Retinal pigment epithelial cell (primary cell): ENCODE measurements at places on chromosomes 11 and 22.

DNA sequence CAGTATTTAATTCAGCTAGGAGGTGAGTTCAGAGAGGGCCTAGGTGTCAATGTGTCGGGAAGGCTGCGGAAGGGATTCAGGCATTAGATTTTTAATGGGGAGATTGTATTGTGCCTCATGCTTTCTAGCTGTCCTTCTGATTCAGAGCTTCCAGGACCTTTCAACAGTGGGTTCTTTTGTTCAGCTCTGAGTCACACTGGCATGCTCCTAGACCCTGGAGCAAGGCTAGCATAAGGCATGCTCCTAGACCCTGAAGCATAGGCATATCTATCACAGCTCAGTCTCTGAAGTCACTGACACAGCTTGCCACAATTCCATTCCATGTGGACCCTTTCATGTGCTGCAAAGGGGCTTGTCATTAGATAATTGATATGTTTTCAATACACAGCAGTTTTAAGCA is 396.9 kb downstream of the RAB38 start:
- peak; percentile 75 for DNase-seq

DNA sequence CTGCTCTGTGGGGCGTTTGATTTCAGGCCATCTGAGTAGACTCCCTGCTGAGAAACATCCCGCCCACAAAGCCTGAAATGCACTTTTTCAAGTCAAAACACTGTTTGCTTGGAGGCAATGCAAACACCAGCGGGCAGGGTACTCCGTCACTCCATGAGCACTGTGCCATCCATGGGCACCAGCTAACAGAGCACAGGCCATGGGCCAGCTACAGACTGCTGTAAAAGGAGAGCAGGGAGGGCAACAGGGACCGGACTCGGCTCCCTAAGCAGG is 16.6 kb upstream of the EFCAB6 start:
- no peak for DNase-seq

DNA sequence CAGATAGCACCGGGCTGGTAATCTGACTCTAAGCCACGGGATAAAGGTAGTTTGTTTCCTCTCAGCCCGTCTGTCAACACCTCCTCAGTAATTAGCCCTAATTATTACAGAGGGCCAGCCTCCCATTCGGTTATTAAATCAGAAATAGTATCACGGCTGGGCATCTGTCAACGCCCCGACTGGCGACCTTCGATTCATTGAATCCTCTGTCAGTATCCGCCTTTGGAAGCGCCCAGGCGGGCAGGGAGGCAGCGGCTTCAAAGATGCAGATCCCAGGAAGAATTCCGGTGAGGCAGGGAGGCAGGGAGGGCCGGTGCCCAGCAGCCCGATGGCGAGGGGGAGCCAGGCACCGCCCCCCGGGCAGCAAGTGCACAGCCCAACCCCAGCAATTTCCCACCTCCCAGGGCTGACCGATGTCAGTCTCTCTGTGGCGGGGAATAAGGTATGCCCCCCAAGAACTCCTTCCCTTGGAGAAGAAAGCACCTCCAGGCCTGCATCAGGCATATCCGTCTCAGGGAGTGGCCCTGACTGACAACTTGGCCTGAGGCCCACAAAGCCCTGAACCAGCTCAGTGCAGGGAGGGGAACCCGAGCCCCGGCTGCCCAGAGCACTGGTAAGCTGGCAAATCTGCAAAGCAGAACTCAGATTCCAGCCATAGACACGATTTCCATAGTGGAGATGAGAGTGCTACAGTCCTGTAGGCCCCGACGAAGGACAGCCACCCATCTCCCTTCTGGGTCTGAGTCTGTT is 11.4 kb downstream of the GNB1L start:
- no peak for DNase-seq

- no peak for DNase-seq
Observed at GRCh38 chr11:40227730-40228129, 1231.7 kb downstream of the LRRC4C start.

GRCh38 chr11:10298342-10298741 is 4.3 kb upstream of the SBF2 start:
- no peak for DNase-seq

DNA sequence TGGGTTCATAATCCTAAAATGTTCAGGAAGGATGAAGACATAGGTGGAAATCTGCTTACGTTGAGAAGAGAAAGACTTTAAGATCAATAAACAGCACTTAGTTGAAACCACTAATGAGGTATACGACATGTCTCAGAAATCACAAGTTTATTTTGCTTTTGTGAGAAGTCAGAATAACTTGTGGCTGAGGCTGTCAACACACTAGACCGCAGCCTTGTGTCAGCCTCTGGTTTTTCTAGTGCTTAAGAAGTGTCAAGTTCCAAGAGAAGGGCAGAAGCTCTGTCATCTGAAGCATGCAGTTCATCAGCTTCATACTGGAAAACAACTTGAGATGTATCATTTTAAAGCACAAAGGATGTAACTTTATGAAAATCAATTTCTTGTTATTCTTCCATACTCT is 420.9 kb downstream of the METTL15 start:
- DNase-seq, result no peak

DNA sequence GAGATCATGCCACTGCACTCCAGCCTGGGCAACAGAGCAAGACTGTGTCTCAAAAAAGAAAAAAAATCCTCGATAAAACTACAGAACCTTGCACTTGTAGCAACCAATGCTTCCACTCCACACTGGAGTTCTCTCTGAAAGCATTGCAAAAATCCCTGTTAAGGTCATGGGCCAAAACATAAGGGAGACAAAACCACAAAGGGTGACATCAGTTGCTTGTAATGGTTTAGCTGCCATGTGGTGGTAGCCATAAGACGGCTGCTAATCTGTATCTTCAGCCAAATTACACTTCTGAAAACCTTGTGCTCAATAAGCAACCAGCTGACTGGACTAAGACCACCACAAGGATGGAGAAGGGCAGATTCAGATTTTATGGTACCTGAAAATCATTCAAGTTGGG is 20.6 kb upstream of the TPH1 start:
- DNase-seq, result no peak

- no peak for DNase-seq
Observed at GRCh38 chr11:72869831-72870230, 55.6 kb downstream of the ATG16L2 start.

DNA sequence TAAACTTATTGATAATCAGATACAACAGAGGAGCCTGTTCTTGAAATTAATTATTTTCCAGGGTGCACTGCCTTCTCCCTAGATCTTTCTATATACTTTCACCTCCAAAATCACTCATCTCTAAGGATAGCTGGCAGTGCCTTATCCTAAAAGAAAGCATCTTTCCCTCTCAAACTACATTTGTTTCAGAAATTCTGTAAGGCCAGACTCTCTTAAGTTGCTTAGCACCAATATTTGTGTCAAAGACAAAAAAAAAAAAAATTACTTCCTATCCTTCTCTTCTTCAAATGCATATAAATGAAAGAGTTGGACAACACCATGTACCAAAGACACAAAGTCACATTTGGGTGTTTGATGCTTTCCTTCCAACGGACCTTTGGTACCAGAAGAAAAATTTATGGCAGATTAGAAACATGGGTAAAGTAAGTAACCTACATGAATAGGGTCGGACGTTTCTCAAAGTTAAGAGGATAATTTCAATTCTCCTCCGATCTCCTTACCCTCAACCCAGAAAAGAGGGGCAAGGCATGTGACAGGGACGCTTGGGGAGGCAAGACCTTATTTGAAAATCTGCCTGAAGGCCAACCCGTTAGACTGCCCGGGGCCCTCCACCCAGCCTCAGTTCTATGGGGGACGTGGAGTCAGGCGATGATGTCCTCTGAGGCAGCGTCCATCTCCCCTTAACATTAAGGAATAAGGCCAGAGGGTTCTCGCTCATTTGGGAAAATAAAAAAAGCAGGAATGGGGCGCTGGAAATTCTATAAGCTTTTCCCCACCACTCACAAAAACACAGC is 66.3 kb downstream of the ETS1 start:
- no peak for DNase-seq

DNA sequence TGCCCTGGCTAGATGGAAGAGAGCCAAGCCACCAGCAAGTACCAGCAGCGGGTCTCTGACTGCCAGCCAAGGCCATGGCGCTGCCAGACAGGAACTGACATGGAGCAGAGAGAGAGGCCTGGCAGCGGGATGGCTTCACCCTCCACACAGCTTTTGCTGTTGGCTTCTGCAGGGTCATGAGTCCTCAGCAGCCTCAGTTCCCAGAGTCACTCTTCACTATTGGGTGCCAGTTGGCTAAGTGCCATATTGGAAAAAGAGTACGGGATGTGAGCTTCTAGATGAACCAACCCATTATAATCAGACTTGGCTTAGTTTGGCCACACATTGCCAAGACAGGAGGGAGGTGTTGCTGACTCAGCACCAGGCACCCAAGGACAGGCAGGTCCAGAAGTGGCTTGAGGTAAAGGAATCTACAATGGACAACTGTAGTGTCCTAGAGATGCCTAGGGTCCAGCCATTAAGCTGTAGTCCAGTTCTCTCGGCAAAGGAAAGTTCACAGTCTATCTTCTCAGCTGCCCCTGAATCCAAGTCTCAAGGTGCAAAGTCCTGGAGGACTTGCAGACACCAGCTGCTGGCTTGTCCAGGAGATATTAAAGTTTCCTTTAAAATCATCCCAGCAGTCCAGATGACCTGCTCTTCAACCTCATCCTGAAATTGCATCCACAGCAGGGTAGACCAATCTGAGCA is 40.7 kb upstream of the POU2AF1 start:
- DNase-seq, result no peak

DNA sequence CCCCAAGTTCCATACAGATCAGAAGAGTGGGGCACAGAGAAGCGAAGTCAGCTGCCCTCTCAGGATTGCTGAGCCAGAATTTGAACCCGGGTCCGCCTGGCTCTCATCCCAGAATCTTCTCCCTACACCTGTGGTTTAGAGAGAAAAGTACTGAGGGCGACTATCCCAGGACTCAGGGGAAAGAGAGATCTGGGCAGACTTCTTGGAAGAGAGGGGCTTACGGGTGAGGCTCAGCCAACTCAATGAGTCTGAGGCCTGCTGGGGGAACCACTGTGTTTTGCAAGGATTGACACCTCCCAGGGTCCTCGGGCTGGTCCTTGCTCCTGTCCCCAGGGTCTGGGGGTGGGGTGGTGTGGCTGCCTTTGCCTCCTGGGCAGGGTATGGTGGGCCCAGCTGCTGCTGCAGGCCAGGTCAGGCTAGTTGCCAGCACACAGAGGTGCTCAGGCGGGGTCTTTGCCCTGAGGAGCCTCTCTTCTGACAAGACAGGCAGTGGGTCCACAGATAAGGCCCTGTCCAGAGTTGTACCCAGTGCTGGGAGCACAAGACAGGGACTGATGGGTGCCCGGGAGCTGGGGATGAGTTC is 1.2 kb downstream of the CAPN5 start:
- no peak for DNase-seq

GRCh38 chr11:93542811-93543229 is 371 bp downstream of the SMCO4 start:
- no peak for DNase-seq

GRCh38 chr11:34601085-34601444 is 19.8 kb upstream of the EHF start:
- DNase-seq, result no peak

DNA sequence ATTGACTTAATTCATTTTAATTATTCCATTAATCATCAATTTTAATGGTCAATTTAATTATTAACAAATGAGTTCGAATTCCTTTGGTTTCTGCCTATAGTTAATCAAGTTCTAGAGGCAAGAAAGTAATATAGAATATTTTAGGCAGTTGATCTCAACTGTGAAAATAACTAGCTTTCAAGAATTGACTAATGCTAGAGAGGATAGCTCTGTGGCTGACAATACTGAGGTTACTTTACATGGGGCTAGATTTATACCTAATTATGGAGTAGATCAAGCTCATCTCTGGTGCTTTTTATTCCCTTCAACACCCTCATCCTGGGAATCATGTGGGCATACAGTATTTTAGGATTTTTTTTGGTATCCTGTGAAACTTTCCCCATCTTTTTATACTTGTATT is 259.4 kb downstream of the GRM5 start:
- no peak for DNase-seq

GRCh38 chr22:39247361-39247760 is 2.6 kb upstream of the PDGFB start:
- DNase-seq, result no peak

DNA sequence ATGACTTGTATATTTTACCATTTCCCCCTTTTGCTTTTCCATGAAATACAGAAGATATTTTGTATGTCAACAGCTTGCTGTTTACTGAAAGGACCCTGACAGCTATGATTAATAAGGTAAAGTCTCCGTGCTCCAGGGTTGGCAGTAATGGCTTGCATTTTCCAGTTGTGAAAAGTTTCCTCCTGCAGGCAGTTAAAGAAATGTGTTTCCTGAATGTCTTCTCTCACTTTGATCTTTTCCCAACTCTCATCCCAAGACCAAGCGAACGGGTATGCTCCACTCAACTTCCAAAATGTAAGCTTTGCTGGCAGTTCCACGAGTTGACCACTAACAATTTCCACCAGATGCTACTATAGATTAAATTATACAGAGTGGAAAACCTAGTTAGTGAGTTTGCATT is 8.9 kb downstream of the FIBIN start:
- no peak for DNase-seq

GRCh38 chr11:26688701-26689100 is 33.2 kb downstream of the SLC5A12 start:
- no peak for DNase-seq

DNA sequence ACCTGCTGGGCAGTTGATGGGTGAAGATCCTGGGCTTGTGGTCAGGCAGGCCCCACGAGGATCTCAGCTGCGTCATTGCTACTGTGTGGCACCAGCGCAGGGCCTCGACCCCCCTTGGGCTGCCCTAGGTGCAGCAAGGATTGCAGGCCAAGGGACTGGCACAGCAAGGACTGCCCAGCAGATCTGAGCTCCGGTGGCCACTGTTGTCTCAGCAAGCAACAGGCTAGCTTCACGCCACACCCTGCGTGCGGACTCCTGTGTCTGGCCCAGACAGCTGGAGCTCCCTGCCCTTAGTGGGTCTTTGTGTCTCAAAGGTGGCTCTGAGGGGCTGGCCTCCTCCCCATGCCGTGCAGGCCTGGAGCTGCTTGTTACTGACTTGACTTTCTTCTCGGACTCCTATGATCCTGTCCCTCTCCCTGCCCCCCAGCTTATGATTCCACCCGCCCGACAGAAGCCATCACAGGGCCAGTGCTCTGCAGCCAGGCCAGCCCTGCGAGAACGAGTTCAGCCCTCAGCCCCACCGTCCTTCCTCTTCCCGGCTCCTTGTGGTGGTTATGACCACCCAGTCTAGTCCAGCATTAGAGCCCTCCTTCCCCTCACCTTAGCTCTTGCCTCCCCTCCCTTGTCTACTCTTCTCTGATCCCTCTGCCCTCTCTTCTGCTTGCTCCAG is 295.6 kb downstream of the TBC1D22A start:
- DNase-seq, result no peak
